SHP77 (cell line): ENCODE measurements at places on chromosomes 7 and 10.

DNA sequence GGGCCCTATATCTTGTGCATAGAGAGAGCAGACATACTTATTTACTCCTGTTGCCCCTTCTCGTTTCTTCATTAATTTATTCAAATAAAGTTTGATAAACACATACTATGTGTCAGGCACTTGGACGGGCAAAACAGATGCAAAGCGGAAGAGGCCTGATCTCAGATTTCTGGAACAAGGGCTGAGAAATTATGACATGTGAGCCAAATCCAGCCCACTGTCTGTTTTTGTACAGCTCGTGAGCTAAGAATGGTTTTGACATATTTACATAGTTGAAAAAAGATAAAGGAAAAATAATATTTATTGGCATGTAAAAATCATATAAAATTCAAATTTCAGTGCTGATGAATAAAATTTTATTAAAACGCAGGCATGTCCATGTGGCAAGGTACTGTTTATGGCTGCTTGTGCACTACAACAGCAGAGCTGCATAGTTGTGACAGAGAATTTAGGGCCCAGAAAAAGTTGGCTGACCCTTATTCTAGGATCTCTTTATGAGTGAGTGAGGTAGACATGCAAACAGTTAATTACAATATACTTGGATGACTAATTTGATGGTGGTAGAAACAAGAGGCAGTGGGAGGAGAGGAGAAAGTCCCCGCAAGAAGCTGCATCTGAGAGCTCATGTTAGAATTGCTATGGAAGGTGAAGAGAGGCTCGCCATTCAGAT, 68.1 kb upstream of the ITPRID1 start:
- DNase-seq = no peak

DNA sequence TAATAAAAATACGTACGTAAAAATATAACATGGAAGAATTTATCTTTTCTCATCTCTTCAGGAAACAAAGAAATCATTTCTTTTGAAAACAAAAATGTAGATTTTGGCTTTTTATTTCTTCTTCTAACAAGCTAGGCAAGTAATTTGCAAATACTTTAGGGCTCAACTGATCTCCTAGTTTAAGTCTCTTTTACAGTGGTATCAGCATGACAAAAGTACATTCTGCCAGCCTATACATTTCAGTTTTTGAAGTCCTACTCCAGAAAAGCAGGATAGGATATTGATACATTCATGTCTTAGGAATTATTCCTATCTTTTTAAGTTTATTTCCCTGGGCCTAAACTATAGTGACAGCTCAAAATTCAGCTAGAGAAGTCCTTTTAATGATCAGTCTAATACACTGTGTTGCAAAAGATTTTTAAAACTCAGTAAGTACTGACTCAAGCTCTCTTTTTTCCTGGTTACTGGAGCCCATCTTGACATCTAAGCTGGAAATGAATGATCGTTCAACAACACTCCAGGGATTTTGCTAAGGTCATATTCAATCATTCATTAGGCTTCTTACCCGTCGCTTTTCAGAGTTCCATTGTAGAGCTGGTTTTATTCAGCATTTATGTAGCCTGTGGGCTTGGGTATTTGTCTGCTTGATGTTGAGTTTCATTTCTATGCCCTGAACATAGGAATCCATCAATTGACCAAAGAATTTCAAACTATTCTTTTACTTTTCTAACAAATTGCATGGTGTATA, 12.2 kb upstream of the FAM53B start:
- no peak for DNase-seq

DNA sequence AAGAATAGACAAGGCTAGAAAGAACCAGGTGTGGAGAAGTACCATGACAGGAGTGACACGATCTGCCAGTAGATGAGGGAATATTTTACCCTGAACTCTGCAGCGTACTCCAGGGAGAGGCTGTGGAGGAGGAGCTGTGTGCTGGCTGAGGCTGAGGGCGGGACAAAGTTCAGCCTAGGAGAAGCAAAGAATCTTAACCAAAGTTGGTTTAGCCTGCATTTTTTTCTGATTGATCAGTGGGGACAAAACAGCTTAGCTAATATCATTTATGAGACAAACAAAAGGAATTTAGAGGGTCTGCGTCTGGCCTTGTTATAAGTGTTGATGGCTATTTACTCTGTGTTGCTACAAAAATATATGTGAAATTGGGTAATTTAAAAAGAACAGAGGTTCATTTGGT, 5.2 kb upstream of the NPSR1 start:
- no peak for DNase-seq

- DNase-seq = no peak
These were observed 38.2 kb downstream of the NRAP start for GRCh38 chr10:113625461-113626186.

GRCh38 chr10:131769571-131770410, 131.0 kb upstream of the PPP2R2D start:
- no peak for DNase-seq

DNA sequence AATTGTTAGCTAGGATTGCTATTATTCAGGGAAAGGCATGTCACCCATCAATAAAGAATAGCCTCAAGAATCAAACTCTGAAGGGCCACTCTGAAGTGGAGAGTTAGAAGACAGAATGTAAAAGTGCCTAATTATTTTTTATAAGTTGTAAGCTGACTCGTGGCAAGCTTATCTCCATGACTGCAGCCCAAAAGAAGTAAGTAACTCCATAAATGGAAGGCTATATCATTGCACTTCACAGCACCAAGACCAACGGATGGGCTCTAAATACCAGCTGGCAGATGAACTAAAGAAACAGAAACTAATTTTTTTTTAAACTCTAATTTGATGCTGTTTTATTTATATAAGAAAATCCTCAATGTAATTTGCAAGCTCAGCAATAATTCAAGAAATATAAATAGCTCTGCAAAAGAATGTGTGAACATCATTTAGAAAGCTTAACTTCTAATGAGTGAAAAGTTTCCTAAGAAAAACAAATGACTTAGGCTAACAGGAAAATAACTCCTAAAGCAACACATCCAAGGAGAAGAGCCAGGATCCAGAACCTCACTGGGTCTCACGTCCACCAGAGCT, 165.5 kb downstream of the SNX13 start:
- DNase-seq = no peak

- peak; percentile 11 for DNase-seq
These were observed 116.0 kb downstream of the NPTX2 start for GRCh38 chr7:98733036-98733435.

DNA sequence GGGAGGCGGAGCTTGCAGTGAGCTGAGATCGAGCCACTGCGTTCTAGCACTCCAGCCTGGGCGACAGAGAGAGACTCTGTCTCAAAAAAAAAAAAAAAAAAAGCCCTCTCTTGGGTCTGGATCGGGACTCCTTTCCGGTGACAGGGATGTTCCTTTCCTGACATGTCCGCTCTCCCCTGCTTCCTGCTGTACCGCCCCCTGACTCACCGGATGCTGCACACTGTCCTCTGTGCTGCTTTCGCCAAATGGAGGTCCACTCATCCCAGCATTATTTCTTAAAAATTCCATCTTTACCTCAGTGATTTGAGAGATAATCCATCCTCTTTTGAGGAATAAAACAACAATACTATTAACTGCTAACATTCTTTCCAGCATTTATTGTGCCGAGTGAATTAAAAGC, 113.8 kb upstream of the EEPD1 start:
- no peak for DNase-seq

GRCh38 chr7:7568553-7568952, 1.9 kb downstream of the MIOS start:
- DNase-seq = no peak

GRCh38 chr10:132652936-132653590, 115.5 kb downstream of the INPP5A start:
- no peak for DNase-seq

- peak; percentile 14 for DNase-seq
These were observed 440 bp downstream of the JAKMIP3 start for GRCh38 chr10:132066186-132066585.

DNA sequence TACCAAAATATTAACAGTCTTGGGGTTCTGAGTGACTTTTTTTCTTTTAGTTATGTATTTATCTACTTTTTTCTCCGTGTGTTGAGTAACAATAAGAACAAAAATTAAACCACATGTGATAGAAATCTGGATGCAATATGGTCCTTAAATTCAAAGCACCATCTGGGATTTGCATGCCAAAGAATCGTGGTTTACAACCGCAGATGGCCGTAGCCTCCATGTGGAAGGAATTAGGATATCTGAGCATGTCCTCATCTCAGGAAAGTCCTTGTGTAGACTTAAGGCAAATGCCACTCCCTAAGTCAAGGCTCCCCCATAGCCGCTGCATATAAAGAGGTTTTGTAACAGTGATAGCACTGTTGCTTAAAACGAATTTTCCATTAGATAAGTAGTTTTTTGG, 304.0 kb downstream of the ZEB1 start:
- no peak for DNase-seq

DNA sequence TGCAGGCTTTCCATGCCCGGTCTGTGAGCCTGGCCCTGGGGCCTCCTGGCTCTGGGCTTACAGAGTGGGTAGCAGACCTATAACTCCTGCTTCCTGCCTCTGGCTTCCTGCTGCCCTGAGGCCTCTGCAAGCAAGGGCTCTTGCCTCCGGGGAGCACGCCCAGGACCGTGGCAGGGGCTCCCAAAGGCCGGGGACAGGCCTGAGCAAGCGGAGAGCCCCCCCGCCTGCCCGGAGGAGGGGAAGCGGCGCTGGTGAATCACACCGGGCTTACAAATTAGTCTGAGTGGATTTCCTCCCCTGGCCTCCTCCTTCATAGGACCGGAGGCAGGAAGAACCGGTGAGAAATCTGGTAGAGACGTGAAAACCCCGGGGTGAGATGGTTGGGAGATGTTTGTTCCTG, 1.5 kb upstream of the MYL10 start:
- DNase-seq = no peak
